Left ventricle myocardium inferior (tissue), 1 donor: ENCODE measurements at places on chromosomes 3 and 15. TPM values are rescaled to one million over a fixed set of nuclear protein-coding genes. Genes with fewer than 3 reads are reported as not detected.

STRIT1 gene
- total RNA-seq = 11.7 TPM

RABL3 gene
- total RNA-seq = 19.7 TPM

GOLGA8R gene
- 3.5 TPM for total RNA-seq

FRMD5 gene
- total RNA-seq = 62.4 TPM

ARGFX gene
- not detected for total RNA-seq

NR2E3 gene
- total RNA-seq = not detected

GRCh38 chr3:126288314-126288713, 68.9 kb downstream of the KLF15 start:
- DNase-seq = peak; percentile 54

GRCh38 chr3:150030841-150031240, 60.1 kb upstream of the PFN2 start:
- DNase-seq = no peak

- no peak for DNase-seq
These were observed 137.9 kb downstream of the SSR3 start for GRCh38 chr3:156416846-156417558.

GRCh38 chr3:188929137-188929536, 242.6 kb upstream of the TPRG1 start:
- DNase-seq = no peak

DNA sequence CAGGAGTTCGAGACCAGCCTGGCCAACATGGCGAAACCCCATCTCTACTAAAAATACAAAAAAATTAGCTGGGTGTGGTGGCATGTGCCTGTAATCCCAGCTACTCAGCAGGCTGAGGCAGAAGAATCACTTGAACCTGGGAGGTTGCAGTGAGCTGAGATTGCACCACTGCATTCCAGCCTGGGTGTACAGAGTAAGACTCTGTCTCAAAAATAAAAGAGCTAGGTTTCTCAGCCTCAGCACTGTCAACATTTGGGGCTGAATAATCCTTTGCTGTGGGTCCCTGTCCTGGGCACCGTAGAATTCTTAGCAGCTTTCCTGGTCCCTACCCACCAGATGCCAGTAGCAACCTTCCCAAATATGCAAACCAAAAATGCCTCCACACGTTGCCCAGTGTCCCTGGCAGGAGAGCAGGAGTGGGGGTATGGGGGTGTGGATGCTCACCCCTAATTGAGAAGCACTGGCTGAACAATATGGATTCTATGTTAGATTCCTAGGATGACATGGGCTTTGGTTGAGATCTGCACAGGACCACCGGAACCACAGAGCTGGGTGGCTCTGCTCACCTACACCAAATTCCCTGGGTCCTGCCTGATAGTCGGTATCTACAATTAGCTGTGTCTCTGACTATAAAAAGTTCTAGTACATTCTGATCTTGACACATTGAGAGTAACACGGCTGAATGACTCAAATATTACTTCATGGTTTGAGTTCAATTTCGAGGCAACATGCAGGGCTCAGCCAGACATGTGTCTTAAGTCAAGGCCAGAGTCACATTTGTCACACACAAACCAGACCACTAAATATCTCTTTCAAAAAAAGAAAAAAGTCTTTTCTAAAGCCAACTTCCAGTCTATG, 577.0 kb upstream of the MDFIC2 start:
- no peak for DNase-seq

GRCh38 chr3:190676481-190676880, 162.6 kb downstream of the IL1RAP start:
- DNase-seq = no peak

DNA sequence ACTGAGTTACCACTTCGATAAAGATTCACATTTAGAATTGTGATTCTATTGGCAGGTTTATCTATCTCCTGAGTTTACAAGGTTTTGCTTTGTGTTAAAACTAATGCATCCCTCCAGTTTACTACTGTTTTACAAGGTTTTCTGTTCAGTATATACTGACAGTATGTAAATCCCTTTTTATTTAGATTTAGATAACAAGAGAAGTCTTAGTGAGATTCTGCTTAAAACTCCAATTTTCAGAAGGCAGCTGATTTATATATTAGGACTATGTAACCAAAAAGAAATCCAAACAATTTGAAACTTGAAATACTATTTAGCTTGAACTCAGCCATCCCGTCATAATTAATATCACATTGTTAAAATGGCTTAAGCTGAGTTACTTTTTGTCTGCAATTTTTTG, 619.2 kb downstream of the NAALADL2 start:
- no peak for DNase-seq

GRCh38 chr15:34102175-34102925, 467 bp downstream of the PGBD4 start:
- DNase-seq = no peak

- DNase-seq = peak; percentile 91
These were observed 90.7 kb downstream of the FNDC3B start for GRCh38 chr3:172129850-172130716.

DNA sequence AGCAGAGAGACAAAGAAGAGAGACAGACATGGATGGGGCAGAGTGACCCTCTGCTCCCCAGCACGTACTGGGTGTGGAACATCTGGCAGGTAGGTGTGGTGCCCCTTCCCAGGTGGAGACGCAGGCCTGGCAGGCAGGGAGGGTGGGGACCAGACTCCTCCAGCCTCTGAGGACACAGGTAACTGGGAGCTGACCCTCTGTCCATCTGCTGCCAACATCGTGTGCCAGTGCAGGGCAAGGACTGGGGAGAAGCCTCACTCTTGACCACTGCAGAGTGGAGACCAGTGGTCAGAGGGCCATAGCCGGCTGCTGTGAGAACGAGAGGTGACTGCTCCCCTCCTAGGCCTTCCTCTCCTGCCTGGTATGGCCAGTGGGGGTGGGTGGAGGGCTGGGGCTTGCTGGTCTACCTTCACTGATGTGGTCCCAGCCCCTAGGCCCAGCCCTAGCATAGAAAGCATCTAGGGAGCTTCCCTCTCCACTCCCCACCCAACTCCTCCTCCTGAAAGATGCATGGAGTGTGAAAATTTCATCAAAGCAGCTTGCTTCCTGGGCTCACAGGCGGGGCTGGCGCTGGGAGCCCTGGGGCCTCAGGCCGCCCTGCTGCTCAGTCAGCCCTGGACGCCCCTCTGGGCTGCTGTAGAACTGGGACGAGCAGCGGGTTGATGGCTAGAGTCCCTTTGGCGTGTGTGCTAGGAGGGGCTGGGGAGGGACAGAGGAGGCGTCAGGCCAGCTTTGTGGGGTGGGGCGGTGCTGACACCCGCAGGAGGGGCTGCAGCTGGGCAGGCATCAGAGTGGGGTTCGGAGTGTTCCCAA, 90.3 kb downstream of the PLXNA1 start:
- DNase-seq = no peak
